Progenitor cell of endocrine pancreas (in vitro differentiated cells): ENCODE measurements at places on chromosomes 5 and 9. TPM values are rescaled to one million over a fixed set of nuclear protein-coding genes. Genes with fewer than 3 reads are reported as not detected.

DNA sequence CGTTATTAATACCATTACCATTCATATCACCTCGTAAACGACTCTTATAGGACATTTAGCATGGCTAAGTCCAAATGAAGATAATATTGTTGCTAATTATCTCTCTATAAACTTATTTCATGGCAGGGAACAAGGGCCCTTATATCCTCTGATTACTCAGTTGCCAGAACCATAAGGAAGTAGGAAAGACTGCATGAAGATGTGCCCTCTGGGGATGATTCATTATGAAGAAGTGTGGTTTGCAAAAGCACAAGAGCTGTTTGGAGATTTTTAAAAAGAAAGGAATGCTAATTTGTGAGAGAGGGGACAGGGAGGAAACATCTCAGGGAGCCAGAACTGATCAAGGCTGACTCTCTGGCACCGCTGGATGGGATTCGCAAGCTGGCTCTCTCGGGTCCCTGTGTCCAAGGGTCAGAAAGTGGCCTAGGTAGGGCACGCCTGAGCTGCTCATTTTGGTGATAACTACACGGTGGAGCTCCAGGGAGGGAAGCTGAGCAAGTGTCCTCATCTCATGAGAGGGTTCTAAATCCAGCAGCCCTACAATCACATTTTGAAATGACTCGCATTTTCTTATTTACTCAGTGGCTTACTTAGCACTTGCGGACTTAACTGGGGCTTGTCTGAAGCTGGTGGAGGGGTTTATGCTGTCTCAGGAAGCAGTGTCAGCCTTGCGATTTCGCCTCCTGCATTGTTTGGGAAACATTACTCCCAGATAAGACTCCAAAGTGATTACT is 136.8 kb downstream of the C5orf15 start:
- peaks cover 30% of the 10 kb centered on the region for H3K27me3 ChIP-seq
- peaks cover 18% of the 10 kb centered on the region for H3K4me1 ChIP-seq
- H3K36me3 ChIP-seq: no peaks in the 10 kb centered on the region

- H3K27me3 ChIP-seq: no peaks in the 10 kb centered on the region
- no peaks in the 10 kb centered on the region for H3K4me1 ChIP-seq
- H3K27ac ChIP-seq: no peak overlapping the region
- DNase-seq: no peak
- H3K36me3 ChIP-seq: no peaks in the 10 kb centered on the region
These were observed 38.0 kb upstream of the CCDC152 start for GRCh38 chr5:42718591-42718990.

DNA sequence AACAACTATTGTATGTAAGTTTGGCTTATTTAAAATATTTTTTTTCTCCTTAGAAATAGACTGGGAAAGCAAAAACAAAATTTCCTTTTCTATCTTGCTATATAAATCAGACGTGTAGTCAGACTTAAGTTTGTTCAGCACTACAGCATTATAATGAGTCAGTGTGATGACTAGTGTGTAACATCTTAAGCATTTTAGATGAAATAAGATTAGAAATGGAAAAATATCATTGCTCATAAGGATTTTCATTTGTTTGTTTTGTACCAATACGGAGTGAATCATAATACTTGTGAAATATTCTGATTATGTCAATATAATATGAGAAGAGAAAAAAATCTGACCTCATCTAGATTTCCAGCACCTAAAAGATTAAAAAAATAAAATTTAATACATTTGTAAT is 64.7 kb upstream of the RICTOR start:
- H3K27me3 ChIP-seq: no peaks in the 10 kb centered on the region
- H3K4me1 ChIP-seq: no peaks in the 10 kb centered on the region
- H3K27ac ChIP-seq: no peak overlapping the region
- no peak for DNase-seq

GRCh38 chr5:50967563-50968355 is 301.3 kb downstream of the PARP8 start:
- H3K4me3 ChIP-seq: peak overlapping the region; percentile 79
- H3K27me3 ChIP-seq: peaks cover 72% of the 10 kb centered on the region
- DNase-seq: no peak
- H3K27ac ChIP-seq: peak overlapping the region; percentile 13

GRCh38 chr5:76576996-76577395 is 46.2 kb downstream of the F2RL2 start:
- H3K27ac ChIP-seq: no peak overlapping the region
- H3K4me1 ChIP-seq: peaks cover 13% of the 10 kb centered on the region
- no peaks in the 10 kb centered on the region for H3K27me3 ChIP-seq
- no peak for DNase-seq
- H3K4me3 ChIP-seq: no peak overlapping the region
- H3K36me3 ChIP-seq: no peaks in the 10 kb centered on the region

GRCh38 chr5:148509893-148510292 is 126.1 kb downstream of the FBXO38 start:
- no peak for DNase-seq
- H3K27me3 ChIP-seq: peaks cover 7% of the 10 kb centered on the region
- no peak overlapping the region for H3K4me3 ChIP-seq
- no peaks in the 10 kb centered on the region for H3K36me3 ChIP-seq

DNA sequence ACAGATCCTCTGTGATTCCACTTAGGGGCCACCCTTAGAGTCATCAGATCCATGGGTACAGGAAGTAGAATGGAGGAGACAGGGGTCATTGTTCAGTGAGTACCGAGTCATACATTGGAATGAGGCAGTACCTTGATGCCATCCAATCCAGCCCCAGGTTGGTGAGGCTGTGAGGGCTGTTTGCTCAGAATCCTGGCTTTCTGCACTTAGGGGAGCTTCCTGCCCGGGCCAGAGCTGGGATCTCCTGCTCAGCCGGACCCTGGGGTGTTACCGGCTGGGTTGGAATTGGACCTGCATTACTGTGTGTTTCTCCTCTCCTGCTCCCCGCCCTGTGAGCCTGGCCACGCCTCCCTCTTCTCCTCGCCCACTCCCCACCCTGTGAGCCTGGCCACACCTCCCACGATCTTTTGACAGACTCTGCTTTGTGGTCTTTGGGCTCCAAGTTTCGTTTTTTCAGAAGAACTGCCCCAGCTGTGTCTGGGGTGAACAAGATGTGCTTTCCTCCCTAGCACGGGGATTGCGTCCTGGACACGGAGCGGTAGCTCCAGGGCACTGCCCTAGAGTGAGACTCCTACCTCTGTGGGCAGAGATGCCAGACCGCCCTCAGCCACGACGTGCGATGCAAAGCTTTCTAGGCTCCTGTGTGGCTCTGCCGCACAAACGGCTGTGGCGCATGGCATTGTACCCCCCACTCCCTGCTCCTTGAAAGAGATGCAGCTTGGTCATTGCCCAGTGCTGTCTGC is 15.4 kb downstream of the TRAF2 start:
- H3K27ac ChIP-seq: peak overlapping the region; percentile 74
- no peaks in the 10 kb centered on the region for H3K4me1 ChIP-seq
- no peak overlapping the region for H3K4me3 ChIP-seq
- H3K27me3 ChIP-seq: no peaks in the 10 kb centered on the region
- DNase-seq: no peak
- H3K36me3 ChIP-seq: peaks cover 20% of the 10 kb centered on the region

DNA sequence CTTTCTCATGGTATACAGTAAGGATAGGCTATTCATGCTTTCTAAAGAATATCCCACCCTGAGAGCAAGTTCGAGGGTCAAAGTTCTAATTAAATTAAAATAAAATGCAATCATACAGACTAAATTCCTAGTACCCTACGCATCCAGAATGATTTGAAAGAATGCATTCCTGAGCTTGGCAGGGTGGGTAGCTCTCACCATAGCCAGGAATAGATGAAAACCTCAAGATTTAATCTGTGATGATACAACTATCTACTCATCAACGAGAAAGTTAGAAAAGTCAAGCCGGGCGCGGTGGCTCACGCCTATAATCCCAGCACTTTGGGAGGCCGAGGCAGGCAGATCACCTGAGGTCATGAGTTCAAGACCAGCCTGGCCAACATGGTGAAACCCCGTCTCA is 32.3 kb downstream of the SERINC5 start:
- peaks cover 50% of the 10 kb centered on the region for H3K4me1 ChIP-seq
- no peak overlapping the region for H3K4me3 ChIP-seq
- peaks cover 15% of the 10 kb centered on the region for H3K36me3 ChIP-seq
- no peaks in the 10 kb centered on the region for H3K27me3 ChIP-seq
- no peak overlapping the region for H3K27ac ChIP-seq

- no peak overlapping the region for H3K27ac ChIP-seq
- no peaks in the 10 kb centered on the region for H3K27me3 ChIP-seq
- no peak for DNase-seq
- no peak overlapping the region for H3K4me3 ChIP-seq
- H3K4me1 ChIP-seq: no peaks in the 10 kb centered on the region
These were observed 105.3 kb downstream of the PRDM9 start for GRCh38 chr5:23612701-23613100.

Gene C5orf47
- not detected in 2 replicates for total RNA-seq

Gene DAB2
- 43.9 and 46.0 TPM in 2 replicates for total RNA-seq

Gene POC5
- total RNA-seq: 12.7 and 16.2 TPM in 2 replicates

Gene CTSL
- 38.6 and 47.5 TPM in 2 replicates for total RNA-seq

Gene SIT1
- not detected in 2 replicates for total RNA-seq

Gene SEMA6A
- total RNA-seq: 89.9 and 105 TPM in 2 replicates

Gene C6
- total RNA-seq: 0.74 and 0.95 TPM in 2 replicates

Gene SURF2
- total RNA-seq: 15.8 and 19.8 TPM in 2 replicates
